ENCODE measurements at places on chromosomes 2 and 18.

DNA sequence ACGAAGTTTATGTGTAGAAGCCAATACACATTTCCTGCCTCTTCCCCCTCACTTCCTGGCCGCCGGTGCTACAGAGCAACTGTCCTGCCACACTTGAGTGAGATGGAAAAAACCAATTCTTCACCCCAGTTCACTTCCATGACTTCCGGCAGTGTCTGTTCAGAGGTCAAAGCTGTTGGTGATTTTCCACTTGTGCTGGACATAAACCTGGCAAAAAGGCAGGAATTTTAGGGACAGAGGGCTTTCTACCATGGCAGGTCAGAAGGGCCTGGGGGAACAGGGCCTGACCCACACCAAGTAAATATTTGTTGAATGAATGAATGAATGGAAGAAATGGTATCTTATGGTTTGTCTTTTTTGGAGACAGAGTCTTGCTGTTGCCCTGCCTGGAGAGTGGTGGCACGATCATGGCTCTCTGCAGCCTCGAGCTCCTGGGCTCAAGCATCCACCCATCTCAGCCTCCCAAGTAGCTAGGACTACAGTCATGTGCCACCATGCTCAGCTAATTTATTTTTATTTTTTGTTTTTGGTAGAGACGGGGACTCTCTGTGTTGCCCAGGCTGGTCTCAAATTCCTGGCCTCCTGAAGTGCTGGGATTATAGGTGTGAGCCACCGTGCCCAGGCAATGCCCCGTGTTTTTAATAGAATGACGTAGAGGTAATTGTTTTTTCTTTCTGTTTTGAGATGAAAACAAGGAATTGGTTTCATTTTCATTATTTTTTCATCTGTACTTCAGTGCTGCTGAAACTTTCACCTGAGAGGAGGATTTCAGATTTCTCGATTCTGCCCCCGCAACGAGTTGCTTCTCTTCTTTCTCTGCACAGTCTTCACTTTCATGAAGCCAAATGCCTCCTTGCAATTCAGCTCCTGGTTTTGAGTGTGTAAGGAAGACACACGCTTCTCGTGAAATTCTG is 48.0 kb upstream of the LPIN2 start:
- DNase-seq: no peak

DNA sequence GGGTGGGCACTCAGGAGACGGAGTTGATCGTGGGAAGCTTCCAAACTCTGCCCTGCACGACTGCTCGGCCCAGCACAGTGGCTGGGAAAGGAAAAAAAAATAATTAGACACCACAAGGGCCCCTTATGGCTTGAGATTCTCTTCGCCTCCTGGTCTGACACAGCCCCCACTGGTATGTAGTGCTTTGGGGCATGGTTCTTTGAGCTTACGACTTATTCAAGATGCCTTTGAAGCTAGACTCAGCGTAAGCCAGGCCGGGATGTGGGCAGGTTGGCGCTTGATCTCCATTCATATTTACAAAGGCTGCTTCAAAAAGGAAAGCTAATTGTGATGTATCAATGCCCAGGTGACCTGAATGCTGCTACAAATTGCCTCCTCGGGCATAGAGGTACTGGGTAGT is 50.5 kb downstream of the CXCR4 start:
- no peak for DNase-seq

GRCh38 chr2:213104092-213104902 is 47.1 kb downstream of the IKZF2 start:
- no peak for DNase-seq

GRCh38 chr2:26711457-26712161 is 19.1 kb downstream of the KCNK3 start:
- no peak for DNase-seq

DNA sequence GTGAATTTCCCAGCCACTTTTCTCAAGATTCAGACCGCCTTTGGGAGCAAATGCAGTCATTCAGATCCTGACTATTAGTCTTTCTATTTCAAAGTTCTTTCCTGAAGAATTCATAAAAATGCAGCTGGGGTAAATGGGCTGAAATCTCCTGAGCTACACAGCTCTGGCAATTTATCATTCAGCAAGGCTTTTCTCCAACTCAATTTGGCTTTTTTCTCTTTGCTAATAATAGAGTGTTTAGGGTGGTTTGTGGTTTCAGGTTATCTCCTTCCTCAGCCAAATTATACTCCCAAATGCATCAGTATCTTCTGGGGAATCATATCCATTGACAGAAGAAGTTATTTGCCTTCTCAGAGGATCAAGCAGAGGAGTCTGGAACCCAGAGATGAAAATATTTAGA is 282.4 kb upstream of the SLC14A2 start:
- no peak for DNase-seq

- DNase-seq: no peak
Observed at GRCh38 chr18:75544496-75544895, 117.0 kb upstream of the SMIM21 start.

GRCh38 chr2:200306931-200307723 is 634 bp downstream of the SPATS2L start:
- DNase-seq: no peak

Data from AML-193 (cell line).